SW480 (cell line): ENCODE measurements at places on chromosomes 6 and 20.

DNA sequence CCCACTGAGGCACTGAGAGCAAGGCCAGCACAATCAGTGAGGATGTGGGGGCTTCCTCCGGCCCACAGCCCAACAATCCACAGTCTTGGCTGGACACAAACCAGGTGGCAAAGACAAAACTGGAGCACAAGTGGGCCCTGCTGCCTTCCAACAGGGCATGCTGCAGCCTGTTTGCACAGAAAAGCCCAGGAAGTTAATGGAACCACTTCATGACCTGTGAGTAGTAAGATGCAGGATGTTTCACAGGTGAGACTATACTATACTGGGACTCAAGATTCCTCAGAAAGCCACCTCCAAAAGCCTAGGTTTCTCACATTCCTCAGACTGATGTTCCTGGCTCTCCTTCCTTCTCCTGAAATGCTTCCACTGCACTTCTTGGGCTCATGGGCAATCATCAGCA lies 235.5 kb downstream of the KIF16B start:
- no peak for DNase-seq

GRCh38 chr6:90459225-90459758 lies 127.6 kb downstream of the MAP3K7 start:
- DNase-seq, result no peak

GRCh38 chr6:167405778-167406532 lies 81.1 kb downstream of the TTLL2 start:
- DNase-seq, result no peak

DNA sequence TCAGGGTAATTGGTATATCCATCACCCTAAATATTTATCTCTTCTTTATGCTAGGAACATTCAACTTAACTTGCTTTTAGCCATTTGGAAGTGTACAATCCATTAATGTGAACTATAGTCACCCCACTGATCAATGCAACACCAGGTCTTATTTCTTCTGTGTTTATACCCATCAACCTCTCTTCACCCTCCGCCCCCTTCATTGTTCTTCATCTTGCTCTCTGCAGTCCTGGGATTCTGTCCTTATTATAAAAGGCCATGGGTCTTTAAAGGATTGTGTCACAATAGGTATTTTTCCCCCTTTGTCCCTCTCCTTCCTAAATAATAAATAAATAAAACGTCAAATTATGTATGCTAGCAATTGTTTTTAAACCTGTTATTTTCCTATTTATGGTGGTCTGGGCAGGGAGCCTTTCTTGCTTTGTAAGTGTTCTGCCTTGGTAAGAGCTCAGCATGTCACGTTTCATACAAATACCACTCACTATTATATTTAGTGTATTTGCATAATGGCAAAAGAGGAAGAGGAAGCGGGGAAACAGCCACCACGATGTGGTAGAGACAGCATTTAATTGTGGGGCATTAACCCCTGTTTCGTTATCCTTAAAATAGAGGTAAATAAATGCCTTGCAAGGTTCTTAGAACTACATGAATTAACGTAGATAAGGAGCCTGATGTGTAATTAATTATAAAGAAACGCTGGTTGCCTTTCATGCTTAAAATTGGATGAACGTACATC lies 1.9 kb downstream of the ABRACL start:
- DNase-seq, result no peak

DNA sequence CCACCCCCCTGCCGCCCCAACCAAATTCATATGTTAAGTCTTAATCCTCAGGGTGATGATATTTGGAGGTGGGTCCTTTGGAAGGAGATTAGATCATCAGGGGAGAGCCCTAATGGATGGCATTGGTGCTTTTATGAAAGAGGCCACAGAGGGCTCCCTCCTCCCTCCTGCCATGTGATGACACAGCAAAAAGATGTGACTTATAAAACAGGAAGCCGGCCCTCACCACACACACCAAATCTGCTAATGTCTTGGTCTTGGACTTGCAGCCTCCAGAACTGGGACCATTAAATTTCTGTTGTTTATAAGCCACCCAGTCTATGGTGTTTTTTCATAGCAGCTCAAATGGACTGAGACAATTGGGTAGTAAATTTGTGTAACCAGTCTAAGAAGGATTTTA lies 176.3 kb downstream of the ADGRG6 start:
- DNase-seq, result peak; percentile 3

DNA sequence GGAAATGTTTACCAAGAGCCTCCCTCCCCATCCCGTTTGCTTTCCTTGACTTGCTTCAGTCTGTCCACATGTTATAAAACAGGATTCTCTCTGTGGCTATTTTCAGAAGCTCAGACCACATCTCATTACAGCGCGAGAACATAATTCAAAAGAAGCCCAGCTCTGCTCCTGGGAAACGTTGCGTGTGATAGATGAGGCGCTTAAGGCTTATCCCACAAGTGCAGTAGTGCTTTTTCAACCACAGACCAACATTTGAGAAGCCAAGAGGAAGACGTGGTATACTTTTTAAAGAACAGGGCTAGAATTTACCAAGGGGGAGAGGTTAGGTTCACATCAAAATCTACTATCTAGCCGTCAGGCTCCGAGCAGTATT lies 239.5 kb downstream of the SLC24A3 start:
- DNase-seq, result no peak

DNA sequence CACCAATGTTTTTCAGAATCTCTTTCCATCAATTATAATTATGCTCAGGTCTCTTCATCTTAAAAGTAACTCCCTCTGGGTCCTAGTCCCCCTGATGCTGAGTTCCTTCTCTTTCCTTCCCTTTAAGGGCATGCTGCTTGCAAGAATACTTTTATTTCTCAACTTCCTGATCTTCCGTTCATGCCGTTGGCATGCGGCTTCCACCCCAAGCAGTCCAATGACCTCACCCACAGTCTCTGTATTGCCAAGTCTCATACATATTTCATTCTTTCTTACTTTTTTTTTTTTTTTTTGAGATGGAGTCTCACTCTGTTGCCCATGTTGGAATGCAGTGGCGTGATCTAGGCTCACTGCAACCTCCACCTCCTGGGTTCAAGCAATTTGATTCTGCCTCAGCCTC lies 83.5 kb downstream of the NDUFAF5 start:
- DNase-seq, result no peak

GRCh38 chr20:16477632-16478031 lies 95.6 kb downstream of the KIF16B start:
- no peak for DNase-seq

GRCh38 chr6:163019926-163020325 lies 292.2 kb downstream of the PACRG start:
- DNase-seq, result no peak

DNA sequence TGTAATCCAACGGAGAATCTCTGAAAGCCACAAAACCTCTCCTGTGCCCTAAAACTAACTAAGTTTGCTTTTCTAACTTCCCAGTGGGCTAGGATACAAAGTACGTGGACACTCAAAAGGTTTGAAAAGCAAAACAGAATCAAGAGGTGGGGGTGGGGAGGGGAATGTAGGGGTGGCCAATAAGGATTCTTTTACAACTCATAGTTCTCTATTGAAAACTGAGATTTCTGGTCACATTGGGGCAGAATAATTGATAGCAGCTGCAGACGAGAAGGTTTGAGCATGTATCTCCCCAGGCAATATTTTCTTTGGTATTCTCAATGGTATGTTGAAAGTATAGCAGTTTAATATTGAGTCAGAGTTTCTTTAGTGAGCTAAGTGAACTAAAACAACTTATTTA lies 376.7 kb upstream of the CITED2 start:
- no peak for DNase-seq

- peak; percentile 30 for DNase-seq
These were observed 40.9 kb downstream of the ALDH8A1 start for GRCh38 chr6:134908906-134909516.

DNA sequence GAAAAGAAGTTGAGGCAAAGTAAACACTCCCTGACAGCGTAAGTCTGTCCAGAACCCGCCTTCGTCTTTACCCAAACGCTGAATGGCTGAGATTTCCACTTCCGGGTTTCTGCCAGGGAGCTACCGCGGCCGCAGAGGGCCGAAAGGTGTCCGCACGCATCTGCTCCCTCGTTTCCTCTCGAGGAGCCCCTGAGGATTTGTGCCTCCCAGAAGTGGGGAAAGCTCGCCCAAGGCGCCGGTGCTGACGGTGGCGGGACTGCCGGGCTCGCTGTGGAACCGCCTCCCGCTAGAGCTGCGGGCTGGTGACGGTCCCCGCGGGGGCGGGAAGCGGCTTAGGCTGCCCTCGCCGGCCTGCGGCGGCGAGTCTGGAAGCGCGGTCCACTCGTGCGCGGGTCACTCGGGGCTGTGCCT lies 1760.2 kb upstream of the DEFB115 start:
- DNase-seq, result no peak

- no peak for DNase-seq
These were observed 566.4 kb upstream of the MAN1A1 start for GRCh38 chr6:119915971-119916370.

- no peak for DNase-seq
These were observed 1.8 kb upstream of the NDUFAF4 start for GRCh38 chr6:96899451-96899998.

- no peak for DNase-seq
These were observed 12.2 kb downstream of the TRAF3IP2 start for GRCh38 chr6:111593512-111593816.

- peak; percentile 84 for DNase-seq
These were observed 215.0 kb upstream of the PLCB4 start for GRCh38 chr20:8853805-8854338.

DNA sequence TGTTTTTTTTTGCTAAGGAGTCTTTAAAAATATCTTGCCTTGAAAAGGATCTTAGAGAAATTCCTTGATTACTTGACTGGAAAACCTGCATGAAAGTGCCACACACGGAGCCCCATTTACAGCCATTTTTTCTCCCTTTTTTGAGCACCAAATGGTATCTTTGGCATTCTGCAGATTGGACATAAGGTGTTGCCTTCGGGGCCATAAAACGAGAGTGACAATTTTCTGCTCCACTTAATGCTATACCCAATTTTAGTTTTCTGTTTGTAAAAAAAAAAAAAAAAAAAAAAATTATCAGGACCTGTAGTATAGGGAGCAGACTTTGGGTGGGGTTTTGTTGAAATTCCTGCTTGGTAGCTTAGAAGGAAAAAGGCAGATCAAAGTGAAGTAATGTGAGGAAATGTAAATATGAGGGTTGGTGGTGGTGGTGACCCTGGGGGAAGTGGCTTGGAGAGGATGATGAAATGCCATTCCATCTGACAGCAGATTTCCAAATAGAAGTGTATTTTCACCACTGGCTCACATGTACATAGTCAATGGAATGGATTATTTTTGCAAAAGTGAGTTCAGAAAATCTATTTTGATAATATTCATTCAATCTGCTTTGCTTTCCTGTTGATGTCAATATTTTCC lies 212.1 kb upstream of the SOX4 start:
- DNase-seq, result peak; percentile 94

DNA sequence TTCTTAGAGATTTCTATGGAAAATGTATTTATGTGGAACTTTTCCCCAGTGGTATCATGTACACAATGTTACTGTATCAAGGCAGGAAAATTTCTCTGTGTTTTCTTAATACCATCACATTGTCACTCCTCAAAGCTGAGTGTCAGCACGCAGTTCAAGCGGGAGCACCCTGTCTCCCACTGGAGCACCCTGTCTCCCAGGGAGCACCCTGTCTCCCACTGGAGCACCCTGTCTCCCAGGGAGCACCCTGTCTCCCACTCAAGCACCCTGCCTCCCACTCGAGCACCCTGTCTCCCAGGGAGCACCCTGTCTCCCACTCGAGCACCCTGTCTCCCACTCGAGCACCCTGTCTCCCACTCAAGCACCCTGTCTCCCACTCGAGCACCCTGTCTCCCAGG lies 51.3 kb downstream of the PSMG4 start:
- no peak for DNase-seq

DNA sequence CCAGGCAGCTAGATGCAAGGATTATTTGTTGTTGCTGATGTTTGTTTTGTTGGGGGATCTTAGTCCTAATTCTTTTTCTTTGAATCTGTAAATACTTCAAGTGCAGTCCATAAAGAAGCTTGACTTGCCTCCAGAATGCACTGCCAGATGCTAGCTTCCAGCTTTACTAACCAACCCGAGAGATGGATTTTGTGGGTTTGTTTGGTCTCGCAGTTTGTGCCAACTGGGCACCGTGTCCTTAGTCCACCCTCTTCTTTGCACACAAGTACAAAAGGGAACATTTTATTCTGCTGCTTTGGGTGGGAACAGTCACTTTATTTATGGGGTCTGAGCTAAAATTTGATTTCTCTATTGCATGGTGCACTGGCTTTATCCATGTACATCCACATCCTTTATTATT lies 212.0 kb downstream of the PLCB1 start:
- no peak for DNase-seq

DNA sequence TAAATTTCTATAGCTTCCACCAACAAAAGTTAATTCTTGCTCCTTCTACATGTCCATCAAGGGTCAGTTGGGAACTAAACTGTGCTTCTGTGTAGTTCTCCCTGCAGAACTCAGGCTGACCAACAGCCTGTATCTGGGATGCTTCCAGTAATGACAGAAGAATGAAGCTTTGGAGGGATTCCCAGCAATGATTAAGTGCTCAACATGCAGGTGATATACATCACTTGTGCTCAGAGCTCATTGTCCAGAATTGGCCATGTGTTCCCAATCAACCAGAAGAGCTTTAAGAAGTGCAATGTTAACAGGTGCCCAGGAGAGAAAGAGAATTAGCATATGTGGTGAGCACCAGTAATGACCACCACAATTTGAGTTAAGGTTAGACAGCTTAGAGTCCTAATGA lies 37.4 kb upstream of the SNRPB2 start:
- DNase-seq, result no peak

GRCh38 chr6:34460796-34461507 lies 4.9 kb upstream of the PACSIN1 start:
- no peak for DNase-seq

DNA sequence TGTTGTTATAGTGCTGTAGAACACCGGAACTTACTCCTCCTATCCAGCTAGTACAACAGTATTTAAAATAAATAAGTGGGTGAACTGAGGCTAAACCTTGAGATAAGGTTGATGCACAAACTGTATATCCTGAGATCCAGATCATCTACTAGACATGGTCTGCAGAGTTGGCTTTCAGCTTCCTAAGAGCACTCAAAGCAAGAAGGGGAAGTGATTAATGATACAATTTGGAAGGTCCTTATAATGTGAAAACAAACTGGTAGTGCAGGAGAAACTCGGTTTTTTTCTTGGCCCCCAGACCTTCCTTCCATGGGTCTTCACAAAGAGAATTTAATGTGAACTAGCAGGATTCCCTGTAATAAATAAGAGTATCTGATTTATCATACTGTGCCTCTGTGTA lies 27.4 kb upstream of the RREB1 start:
- no peak for DNase-seq
